ENCODE measurements at places on chromosomes 7 and 10. TPM values are rescaled to one million over a fixed set of nuclear protein-coding genes. Genes with fewer than 3 reads are reported as not detected.

Gene ADK
- 6.2 TPM for total RNA-seq

Gene ECHDC3
- total RNA-seq = 34.5 TPM

Gene VGF
- total RNA-seq = not detected

Gene LRRTM3
- total RNA-seq = not detected

Gene NODAL
- total RNA-seq = not detected

Gene MOSPD3
- 5.2 TPM for total RNA-seq

Gene MSS51
- 0.60 TPM for total RNA-seq
